ENCODE measurements at places on chromosomes 6 and 20.

- no peak for DNase-seq
These were observed 16.7 kb downstream of the SLC13A3 start for GRCh38 chr20:46634528-46634927.

- no peak for DNase-seq
These were observed 249.7 kb upstream of the SYNCRIP start for GRCh38 chr6:85892346-85892745.

GRCh38 chr6:116447496-116448011 lies 13.6 kb upstream of the CALHM6 start:
- DNase-seq = no peak

DNA sequence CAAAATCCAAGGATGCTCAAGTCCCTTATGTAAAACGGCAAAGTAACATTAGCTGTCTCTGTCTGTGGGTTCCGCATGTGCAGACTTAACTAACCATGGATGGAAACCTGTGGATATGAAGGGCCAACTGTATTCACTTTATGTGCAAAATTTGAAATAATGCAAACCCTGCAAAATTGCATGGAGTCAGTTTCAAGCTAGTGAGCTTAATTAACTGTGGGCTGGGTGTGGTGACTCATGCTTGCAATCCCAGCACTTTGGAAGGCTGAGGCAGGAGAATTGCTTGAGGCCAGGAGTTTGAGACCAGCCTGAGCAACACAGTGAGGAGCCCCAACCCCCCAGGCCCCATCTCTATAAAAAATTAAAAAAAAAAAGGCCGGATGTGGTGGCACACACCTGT lies 81.4 kb downstream of the ANKS1A start:
- no peak for DNase-seq

DNA sequence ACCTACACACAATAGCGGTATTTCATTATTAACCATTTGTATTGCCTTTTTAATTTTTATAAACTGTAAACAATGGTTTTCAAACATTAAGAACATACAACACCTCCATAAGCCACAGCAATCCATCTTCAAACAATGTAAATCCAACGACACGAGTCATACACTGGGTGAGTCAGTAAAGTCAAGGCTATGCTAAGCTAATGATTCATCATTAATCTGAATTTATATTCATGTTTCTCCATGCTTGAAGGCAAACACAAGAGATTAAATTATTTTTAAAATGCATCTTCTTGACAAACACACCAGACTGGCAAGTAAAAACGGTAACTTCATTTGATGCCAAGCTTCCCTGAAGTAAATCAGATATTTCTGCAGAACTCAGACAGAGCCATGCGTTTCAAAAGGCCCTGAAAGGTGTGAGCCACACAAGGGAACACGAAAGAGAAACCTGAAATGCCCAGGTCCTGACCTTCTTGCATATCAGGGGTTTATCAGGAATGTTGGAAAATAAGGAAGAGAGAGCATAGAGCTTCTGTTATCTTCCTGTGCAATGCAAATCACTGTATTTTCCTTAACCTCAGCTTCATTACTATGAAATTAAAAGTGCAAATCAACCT lies 162.5 kb downstream of the ALDH8A1 start:
- no peak for DNase-seq

DNA sequence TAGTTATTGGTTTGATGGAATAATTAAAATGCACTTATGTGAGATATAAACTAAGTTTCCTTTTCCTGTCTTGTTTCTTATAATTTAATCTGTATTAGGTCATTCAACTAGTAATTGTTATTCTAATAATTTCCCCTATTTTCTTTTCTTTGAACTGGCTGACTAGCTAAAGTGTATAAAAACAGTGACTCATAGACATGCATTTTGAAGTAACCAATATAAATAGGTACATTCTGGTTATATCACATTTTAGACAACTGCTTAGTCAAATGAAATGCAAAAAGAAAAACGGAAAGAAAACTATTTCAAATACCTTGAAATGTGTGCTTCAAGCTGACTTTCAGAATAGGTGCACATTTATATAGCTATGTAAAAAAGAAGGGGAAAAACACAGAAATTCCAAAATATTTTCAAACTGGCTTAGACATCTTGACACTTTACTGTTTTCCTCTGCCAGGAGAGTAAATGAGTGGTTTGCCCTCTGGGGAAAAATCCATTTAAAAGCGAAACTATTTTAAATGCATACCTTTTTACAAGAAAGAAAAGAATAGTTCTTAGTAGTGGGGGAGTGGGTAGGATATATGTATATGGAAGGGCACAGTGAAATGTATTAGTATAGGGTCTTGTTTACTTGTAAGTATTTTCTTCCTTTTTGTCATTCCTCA lies 28.3 kb downstream of the KCNQ5 start:
- no peak for DNase-seq

DNA sequence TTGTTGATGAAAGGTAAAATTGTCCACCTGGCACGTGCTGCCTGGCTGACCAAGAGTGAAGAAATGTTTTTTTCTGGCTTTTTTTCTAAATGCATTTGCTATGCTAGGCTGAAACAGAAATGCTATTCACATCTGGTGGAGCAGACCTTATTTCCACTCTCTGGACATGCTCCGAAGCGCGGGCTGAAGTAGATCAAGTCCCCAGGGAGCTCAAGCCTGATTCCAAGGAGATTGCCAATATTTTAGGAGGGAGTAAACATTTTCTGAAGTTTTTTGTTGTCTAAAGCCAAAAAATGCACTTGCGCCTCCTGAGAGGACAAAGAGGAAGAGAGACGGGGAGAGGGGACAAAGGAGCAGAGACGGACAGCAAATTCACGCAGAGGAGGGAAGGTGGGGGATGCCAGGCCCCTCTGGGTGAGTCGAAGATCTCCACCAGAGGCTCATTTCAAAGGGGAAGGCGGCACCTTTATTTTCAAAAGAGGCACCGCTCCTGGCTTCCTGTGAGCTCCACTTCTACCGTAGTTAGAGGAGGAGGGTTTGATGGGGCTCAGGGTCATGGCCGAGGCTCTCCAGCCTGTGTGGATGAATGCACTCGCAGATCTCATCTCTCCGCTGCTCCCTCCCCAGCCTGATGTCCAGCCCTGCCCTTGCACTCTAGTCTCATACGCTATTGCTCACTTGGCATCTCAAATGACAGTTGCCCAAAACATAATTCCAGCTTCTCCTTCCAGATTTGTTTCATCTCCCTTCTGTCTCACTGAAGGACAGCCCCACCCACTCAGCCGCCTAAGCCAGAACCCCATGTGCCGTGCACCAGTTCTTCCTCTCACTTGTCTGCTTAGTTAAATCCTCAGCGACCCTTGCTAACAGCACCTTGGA lies 23.1 kb upstream of the SMOC2 start:
- DNase-seq = no peak

DNA sequence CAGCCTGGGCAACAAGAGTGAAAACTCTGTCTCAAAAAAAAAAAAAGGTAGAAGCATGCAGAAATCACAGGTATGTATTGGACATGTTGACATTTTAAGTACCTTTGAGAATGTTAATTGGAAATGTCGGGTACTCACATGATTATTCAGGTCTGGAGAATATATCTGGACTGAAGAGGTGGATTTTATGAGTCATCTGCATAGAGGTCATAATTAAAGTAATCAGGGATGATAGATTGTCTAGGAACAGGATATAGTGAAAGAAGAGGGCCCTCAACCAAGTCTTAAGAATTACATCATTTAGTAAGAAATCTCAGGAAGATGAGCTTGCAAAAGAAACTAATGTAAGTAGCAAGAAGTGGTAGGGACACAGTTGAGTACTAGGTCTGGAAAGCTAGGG lies 212.5 kb downstream of the UTRN start:
- DNase-seq = no peak

DNA sequence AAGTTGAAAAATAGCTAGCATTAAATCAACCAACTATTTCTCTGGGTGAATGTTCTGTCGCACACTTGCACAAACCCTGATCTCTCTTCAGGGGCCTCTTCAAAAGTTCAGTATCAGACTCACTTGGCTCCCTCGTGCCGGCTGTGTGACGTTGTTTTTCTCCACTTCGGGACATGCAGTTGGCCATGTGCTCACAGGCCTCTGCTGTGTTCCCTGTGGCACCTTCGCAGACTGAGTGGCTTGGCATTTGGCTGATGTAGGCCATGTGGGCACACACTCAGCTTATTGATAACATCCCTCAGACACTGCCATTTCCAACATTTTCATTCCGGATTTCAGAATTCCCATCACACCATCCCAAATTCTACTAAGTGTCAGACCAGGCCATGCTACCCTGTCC lies 49.3 kb downstream of the PACRG start:
- no peak for DNase-seq

DNA sequence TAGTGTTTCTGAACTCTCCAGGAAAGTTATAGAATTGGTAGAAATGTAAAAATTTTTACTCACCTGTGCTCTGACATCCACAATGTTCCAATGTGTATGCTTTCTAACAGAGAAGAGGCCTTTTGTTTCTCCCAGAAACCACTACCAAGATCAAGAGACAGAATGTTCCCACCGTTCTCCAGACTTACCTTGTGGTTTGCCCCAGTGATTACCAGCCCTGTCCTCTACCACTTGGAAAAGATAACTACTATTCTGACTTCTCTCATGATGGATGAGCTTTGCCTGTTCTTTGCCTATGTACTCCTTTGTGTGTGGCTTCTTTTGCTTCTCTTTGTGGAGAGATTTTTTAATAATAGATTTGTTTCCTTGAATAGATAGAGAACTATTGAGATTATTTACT lies 173.0 kb upstream of the SCGN start:
- no peak for DNase-seq

DNA sequence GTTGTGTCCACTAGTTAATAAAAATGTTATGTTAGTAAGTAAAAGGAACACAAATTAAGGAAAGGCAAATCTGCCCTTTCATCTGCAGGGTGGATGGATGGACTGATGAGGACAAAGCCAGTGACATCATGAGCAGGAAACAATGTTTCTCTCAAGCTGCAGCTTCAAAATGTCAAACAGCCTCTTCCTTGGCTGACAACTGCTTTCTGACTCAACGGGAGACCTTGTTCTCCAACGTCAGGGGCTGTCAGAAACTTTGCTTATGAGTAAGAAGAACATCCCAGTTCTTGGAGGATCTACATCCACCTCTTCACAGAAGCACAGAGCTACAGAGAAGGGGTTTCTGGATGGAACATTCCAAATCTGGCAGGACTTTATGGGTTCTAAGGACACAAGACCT lies 6.0 kb downstream of the CST2 start:
- DNase-seq = no peak

DNA sequence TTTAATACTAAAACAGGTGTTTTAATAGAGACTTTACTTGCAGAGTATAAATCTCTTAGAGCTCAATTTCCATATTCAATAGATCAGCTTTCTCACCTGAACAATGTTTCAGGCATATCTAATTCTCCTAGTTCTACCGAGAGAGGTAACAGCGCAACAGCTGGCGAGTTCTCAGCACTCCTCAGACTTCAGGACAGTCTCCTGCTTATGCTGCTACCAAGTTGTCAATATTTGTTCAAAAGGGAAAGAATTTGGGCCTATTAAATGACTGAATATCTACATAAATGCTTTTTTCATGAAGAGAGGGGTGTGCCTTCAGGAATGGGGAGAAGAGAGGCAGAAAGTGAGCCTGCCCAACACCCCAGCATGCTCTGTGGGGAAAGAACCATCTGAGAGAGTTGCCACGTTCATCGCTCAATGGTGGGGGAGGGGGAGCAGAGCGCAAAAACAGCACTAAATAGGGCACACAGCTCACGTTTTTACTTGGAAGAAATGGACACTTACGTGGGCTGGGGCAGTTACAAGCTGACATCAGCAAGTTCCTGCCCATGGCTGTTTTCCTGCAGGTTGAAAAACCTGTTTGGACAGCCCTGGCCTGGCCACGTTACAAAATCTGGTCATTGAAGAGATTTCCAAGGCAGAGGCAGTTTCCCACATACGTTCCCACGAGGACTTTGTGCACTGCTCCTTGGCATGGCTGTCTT lies 38.0 kb downstream of the EZR start:
- DNase-seq = no peak

DNA sequence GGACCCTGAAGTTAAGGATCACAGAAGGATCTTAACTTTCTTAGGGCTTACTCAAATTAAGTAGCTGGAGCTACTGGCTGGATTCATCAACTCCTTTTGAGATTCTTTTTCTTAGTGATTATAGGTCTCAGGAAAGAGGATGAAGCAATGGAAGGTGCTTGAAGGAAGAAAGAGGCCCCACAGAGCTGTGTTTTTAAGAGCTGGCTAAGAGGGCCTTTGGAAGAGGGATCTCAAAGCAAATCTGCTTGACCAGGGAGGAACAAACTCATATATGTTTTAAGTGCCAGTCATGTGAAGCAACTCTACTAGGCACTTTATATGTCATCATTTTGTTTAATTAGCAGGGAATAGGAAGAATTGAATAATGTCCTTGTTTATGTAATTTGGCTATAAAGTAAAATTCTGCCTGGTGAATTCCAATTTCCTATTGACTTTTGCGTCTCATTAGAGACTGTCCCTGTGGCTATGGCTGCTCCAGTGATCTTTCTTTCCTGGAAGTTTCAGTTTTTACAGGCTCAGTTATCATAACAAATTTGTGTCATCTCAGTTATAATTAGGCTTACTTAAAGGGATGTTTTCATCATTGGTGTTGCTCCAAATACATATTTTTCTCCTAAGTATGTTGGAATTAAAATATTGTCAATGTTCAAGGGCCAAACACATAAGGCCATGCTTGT lies 222.8 kb upstream of the CITED2 start:
- DNase-seq = no peak

DNA sequence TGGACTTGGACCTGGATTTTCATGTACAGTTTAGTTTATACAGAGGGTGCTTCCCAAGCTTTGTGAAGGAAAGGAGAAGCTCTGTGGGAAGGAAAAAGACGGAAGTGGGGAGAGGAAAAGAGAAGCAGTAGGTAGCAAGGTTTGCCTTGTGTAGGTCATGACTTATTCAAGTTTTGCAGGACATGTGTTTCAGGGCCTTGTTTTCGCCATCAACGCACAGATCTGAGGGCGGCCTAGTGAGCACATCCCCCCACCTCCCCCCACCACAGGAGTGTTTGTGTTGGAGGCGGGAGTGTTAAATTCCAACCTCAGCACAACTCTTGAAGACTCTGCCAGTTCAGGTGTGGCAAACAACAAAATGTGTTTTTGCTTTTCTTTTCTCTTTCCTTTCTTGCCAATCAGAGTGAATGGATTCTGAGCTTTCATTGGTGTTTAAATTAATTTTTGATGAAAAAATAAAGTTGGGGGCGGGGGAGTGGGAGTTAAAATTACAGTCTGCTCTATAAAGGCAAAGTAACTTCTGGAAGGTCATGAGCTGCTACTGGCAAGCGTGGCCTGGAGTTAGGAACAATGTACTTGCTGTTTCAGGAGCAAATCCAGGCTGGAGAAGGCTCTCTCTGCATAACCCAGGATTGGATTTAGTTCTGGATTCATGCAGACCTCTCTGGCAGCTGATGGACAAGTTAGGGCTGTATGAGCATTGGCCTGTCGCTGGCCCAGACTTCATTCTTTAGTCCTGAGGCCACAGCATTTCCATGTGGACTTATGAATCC lies 338.5 kb downstream of the CD83 start:
- DNase-seq = no peak

- DNase-seq = peak; percentile 91
These were observed 864 bp upstream of the BCLAF1 start for GRCh38 chr6:136290410-136291010.

GRCh38 chr6:29676981-29677601 lies 3.9 kb downstream of the ZFP57 start:
- no peak for DNase-seq
